ENCODE measurements at places on chromosomes 4 and X.

- no peak for DNase-seq
These were observed 1071.2 kb downstream of the FAT4 start for GRCh38 chr4:126385954-126386353.

DNA sequence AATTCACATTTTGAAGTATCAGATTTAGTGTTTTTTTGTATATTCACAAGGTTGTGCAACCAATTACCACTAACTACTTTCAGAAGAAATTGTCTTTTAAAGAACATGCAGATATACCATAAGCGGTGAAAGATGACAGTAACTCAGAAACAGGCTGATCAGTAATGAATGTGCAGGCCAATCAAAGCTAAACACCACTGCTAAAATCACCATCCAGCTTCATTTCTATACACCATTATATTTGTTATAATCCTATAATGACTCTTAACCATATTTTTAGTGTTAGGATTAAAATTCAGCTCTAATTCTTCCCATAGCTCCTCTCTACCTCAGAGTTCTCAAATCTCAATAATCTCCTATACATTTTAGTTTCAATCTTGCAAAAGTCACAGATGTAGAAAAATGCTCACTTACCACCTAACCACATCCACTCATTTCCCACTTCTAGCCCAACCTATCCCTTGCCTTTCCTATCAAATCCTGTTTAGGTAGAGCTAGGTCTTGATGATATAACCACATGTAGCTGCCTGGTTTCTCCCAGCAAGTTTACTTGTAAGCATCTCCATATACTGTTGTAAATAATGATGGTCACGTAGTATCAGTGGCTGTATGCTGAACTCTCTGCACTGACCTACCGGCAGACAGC lies 16.6 kb downstream of the COQ2 start:
- DNase-seq, result no peak

DNA sequence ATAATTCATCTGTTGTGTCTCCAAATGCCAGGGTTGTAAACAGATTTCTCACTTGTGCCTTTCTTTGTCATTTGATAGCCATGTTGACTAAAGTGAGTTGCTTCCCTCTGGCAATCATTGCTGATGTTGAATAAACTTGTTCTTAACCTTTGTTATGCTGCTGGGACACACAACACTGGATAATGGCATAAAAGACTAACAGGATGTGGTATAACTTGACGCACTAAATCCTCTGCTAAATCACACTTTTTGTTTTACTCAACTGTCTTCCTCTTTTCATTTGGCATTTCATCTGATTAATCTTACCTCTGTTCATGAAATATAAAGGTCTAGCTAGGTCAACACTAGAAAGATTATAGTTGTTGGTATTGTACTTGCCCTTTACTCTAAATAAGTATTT lies 17.6 kb upstream of the CXCL5 start:
- peak; percentile 82 for DNase-seq

DNA sequence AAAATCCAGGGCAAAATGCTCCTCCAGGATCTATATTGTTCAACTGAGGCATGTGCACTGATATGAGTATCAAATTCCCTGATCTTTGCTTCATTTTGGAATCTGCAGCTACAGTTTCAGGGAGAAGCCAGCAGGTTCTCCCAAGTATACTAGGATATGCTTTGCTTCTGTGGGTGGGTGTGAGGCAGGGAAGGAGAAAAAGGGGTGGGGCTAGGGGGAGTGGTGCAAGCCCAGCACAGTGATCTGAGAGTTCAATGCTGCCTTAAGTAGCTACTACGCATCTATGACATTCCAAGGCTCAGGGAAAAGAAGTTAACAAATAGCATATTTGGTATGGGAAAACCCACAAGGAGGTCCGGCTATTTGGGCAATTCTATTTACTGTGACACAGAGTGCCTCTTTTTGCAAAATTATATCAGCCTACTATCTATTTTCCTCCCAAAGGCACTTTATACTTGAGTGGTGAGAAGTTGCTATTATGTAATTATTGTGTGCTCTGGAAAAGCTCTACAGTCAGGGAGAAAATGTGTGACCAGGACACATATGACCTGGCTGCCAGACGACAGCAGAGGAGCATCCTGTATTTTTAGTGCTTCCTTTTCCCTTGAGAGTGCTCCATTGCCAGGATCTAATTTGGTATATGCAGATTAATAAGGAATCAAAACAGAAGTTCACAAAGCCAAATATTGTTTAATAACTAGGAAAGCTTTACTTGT lies 162.0 kb downstream of the RNF150 start:
- DNase-seq, result no peak

- no peak for DNase-seq
These were observed 21.1 kb downstream of the ANXA5 start for GRCh38 chr4:121675715-121676114.

GRCh38 chr4:17788956-17789355 lies 7.5 kb upstream of the FAM184B start:
- no peak for DNase-seq

DNA sequence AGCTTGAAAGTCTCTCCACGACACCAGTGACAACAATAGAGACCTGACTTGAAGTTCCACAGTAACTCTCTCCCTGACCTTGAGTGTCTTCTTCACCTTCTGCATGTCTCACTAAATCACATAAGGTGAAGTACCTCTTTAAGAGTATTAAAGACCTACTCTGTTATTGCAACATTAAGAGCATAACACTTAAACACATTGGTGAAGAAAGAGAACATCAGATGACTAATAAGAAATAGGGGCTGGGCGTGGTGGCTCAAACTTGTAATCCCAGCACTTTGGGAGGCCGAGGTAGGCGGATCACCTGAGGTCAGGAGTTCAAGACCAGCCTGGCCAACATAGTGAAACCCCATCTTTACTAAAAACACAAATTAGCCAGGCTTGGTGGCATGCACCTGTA lies 33.9 kb upstream of the MAPK10 start:
- DNase-seq, result no peak

GRCh38 chrX:13652287-13652793 lies 601 bp upstream of the TCEANC start:
- peak; percentile 6 for DNase-seq

DNA sequence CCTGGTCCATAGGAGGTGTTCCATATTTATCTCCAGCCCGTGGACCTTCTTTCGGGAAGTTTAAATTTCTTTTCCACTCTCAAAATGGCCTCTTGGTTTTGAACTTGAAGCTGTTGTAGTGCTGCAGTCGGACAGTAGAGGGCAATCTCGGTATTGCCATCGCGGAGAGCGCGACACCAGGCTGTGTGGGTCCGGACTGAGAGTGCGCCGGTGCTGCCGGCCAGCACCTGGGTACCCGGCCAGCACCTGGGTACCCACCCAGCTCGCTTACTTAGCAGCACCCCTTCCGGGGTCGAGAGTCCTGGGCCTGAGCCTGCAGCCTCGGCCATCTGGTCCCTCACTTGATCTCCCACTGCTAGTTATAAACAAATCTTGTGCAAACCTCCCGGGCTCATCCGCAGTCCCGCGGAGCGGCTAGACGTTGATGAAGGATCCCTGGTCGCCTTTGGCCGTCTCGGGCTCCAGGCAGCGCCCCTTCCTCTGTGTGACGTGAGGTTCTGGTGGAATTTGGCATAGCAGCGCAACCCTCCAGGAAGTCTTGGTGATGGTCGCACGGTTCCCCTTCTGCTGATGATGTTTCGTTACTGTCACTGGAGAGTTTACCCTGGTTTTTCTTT lies 18.0 kb downstream of the FAM9A start:
- DNase-seq, result peak; percentile 0

GRCh38 chr4:109562457-109563239 lies 2.6 kb downstream of the MCUB start:
- DNase-seq, result no peak

DNA sequence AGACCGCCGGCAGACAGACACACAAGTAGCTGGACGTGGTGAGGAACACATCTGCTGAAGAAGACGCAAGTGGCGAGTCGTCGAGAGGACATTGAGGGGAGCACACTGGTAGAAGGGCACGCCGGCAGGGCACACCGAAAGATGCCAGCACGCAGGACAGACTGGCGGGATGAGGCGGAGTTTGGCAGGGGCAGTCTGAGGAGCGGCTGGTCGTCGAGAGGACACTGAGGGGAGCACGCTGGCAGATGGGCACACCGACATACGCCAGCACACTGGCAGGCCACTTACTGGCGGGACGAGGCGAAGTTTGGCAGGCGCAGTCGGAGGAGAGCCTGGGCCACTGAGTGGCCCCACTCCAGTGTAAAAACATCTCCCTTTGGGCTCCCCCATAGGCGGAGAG lies 42.1 kb downstream of the RASGEF1B start:
- no peak for DNase-seq

DNA sequence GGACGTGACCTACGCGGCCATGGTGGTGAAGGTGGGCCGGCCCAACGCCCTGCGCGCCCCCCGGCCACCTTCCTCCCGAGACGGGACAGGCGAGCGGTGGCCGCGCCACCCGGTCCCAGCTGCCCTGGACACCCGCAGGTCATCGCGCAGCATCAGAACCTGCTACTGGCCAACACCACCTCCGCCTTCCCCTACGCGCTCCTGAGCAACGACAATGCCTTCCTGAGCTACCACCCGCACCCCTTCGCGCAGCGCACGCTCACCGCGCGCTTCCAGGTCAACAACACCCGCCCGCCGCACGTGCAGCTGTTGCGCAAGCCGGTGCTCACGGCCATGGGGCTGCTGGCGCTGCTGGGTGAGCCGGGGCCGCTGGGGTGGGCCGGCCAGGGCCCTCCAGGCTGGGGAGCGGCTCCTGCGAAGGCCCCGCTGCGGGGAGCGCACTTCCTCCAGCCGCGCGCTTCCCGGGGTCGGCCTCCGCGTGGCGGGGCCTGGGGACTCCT lies 9.0 kb upstream of the SLC26A1 start:
- DNase-seq, result no peak

DNA sequence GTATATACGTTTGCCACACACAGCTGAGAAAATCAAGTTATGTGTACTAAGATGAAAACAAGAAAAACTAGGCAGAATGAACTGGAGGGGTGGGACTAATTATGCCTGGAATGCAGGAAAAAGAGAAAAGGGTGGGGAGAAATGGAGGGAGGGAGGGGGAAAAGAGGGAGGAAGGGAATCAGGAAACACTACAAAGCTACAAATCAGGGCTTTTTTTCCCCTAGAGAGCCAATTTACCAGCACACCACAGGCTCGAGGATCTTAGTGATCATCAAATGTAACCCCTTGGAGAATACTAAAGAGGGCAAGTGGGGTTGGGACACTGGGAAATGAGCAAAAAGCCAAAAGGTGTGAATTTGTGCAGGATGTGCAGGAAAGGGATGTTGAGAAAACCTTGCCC lies 451.9 kb downstream of the SMARCA1 start:
- DNase-seq, result no peak

Data from inflammatory macrophage treated with lipopolysaccharide for 4 hours (primary cell).